ENCODE measurements at places on chromosomes 12 and 14.

DNA sequence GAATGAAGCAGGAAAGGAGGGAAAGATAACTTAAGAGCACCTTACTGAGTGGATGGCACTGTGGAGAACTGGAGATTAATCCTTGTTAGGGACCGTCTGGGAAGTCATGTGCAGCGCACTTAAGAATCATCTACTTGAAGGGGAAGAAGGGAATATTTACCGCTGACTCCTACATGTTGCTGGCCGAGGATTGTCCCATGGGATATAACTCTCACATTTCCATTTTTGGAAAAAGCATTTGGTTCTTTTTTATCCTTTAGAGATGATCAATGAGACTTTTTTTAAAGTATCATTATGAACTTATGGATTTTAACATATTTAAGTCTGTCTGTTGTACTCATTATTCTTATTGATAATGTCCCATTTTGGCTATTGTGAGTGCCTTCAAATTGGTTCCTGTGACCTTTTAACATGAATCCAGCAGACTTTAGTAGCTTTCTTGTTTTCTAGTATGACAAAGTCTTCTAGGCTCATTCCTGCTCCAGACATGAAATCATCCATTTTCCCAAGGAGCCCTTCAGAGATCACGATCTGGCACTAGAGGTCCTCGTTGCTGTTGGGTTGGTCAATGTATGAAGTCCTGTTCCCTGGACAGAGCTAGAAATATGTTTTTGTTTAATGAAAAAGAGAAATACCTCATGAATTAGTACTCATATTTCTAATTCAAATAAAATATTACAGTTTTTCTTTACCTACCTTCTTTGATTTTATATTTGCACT lies 20.2 kb upstream of the FAM234B start:
- no peak for DNase-seq

- DNase-seq: no peak
Measured at GRCh38 chr12:101459642-101460346, 15.3 kb upstream of the SPIC start.

GRCh38 chr12:7026854-7027253 lies 8.6 kb upstream of the LPCAT3 start:
- no peak for DNase-seq

DNA sequence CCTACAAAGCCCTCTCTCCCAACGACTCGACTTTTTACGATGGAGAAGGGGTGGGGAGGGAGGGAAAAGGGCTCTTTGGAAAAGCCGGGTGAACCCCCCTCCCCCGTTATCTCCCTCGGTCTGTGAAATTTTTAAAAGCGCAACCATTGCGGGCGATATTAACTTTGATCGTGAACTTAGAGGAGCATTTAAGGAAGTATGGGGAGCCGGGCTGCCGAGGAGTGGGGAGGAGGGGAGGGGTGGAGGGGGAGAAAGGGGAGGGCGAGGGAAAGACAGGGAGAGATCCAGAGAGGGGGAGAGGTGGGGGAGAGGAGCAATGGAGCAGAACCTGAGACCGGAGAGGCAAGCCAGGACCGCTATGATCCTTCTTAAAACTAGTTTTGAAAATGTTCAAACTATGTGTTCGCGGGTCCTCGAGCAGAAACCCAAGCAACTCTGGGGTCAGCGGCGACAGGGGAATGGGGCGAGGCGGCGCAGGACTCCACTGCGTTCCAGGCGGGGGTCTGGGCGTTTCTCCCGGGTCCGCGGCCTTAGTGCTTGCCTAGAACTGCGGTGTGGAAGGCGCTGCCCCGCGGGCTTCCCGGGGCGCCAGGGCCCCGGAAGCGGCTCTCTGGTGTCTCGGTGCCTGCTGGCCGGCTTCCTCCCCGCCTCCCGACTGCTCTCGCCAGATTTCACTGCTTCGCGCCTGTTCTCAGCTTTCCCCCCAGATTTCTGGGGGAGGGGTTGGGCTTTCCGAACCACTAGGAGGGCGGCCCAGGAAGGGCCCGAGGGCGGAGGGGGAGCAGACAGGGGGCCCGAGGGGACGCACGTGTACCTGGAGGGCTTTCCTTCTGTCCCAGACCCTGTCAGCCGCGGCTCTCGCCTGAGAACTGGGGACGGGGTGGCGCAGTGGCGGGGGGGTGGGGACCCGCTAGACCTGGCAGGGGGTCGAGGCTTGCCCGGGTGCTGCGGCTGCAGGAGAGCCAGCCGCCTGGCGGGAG lies at the start of gene HOTAIR:
Gene HOTAIR, minus strand, starts transcription at position 871 of the 980 bp plus-strand sequence.
- no peak for DNase-seq

DNA sequence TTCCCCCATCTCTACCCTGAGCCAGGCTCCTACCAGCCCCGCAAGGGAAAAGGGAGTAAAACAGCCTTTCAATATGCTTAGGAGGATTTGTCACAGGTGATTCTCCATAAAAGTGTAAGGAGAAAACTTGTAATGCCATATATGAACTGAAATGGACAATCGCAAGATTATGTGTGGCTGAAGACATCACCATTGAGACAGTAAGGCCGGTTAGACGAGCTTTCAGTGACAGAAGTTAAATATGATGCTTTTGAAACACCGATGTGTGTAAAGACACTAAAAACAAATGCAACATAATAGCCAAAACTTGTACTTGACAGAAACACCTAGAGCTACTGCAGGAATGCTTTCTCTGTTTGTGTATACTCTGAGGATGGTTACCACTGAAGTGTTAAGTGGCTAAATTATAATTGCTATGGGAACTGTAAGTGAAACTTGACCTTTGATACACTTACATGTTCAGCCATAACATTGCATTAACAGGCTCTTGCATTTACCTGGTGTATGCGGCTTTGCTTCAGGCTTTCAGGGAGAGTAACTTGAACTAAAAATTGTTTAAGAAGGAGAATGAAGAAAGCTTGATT lies 42.3 kb downstream of the FAR2 start:
- DNase-seq: no peak

DNA sequence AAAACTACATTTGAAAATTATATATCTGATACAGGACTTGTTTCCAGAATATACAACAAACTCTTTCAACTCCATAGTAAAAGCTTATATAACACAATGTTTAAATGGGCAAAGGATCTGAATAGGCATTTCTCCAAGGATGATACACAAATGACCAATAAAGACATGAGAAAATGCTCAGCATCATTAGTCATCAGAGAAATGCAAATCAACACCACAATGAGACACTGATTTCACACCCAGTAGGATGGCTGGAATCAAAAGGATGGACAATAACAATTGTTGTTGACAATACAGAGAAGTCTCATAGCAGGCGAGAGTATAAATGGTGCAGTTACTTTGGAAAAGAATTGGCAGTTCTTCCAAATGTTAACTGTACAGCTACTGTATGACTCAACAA lies 394.9 kb downstream of the BCL11B start:
- DNase-seq: no peak

DNA sequence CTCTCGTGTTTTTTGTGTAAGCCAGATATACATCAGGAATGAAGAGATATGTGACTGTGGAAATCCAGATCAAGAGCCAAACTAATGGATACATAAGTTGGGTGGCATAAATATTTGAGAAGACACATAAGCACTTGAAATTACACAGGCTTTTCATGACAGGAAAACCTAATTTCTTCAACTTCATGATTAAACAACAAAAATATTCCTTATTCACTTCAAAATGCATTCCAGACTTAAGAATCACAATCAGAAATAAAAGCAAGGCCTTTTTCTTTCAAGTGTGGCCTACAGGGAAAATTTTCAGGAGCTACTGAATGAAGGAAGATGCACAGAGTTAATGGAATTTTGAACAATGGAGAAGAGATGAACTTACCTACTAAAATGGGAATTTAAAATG lies 515.6 kb downstream of the FOXG1 start:
- DNase-seq: no peak

DNA sequence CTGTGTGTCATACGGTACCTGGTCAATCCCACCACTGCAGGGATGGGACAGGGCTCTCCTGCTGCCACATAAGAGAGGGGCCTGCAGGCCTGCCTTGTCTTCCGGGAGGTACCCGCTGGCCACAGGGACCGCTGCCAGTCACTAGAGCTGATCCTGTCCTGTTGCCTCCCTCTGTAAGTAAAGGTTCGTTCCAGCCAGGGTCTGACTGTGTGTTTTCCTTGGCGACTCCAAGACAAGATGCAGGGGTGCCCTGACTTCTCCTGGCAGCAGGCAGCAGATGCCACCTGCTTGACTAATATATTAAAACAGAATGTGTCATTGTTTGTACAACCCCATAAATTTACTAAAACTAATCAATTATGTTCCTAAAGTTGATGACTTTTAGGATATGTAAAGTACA lies 41.5 kb upstream of the ASPG start:
- DNase-seq: no peak

DNA sequence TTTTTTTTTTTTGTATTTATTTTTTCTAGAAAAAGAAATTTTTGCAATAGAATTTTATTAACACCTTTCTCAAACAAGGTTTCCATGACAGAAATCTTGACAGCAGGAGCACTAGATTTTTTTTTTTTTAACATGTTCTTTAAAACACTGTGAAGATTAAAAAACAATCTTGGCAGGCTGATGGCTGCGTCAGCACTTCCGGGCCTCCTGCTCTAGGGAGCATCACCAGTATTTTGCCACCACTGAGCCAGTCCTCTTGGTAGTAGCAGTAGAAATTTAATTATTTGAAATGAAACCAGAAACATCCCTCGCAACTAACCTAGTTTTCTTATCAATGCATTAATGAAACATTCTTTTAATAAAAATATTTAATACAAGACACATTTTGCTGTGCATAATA lies 99.6 kb downstream of the APAF1 start:
- DNase-seq: no peak

GRCh38 chr14:96626916-96627315 lies 124.7 kb downstream of the PAPOLA start:
- DNase-seq: no peak

DNA sequence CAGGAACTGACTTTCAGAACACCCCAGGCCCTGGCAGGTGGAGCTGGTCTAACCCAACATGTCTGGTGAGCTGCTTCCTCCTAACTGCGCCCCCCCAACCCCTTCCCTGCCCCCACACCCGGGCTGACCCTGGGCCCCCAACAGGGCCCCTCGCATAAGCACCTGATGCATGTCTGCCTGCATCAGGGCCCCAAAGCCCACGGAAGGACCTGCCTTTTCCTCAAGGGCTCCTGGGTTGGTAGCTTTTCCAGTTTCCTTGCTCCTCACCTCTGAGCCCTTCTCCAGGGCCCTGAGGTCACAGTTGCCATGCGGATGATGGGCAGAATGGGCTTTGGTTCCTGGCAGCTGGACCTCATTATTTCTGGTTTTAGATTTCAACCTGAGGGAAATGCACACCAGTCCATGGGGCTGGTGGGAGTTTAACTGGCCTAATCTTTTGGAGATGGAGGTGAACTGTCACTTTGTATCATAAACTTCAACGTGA lies 18.5 kb downstream of the TESC start:
- DNase-seq: no peak

DNA sequence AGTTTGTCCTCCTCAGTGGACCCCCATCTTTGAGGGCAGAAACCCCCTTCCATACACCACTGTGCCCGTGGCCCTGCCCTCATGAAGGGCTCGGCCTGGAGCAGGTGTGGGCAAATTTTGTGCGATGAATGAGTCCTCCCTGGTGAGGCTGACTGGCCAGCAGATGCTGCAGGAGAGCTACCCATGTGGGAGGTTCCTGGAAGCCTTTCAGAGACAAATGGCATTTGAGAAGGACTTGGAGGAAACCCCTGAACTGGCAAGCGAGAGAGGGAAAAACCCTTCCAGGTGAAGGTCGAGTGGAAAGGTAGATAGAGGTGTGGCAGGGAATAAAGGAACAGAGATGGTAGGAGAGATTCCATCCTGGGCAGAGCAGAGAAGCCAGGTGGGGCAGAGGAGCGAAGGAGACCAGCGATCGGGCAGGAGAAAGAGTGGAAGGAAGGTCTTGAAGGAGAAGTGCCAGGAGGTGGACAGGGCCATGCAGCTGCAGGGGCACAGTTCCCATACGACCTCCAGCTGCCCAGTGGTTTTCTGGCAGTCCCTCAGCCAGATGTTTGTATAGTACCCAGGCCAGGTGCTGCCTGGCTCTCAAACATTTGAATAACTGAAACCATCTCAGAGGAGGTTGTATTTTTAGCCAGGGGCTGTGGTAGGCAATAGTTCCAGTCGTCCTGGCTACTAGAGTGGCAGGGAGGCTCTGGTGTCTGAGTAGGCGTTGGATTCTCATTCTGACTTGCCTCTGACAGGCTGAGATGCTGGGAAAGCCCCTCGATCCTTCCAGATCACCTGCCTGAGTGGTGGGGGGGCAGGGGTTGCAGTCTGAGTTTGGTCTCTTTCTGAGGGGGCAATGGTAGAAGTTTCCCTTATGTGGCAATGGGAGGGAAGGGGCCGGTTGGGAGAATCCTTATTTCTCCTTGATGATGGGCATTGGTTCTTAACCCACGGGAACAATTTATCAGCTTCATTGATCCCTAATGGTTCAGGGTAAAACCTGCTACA lies 40.1 kb downstream of the FBXL14 start:
- DNase-seq: no peak

- peak; percentile 13 for DNase-seq
Measured at GRCh38 chr14:103629503-103630121, 601 bp downstream of the KLC1 start.

DNA sequence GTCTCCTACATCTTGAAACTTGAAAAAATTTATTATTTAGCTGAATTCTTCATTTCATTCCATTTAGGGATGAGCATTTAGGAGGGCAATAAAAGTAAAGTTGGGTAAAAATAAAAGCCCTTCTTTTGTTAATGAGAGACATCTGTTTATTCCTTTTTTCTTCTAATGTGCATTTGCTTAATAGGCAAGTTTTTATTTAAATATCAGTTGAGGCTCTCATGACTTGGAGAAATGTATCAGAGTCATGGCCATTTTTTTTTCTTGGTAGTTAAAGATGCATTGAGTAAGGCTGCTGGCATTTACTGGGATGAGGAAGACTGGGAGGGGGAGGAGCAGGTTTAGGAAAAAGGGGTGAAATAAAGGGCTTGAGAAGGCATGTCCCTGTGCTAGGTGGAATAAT lies 609.9 kb upstream of the TMEM132C start:
- no peak for DNase-seq

DNA sequence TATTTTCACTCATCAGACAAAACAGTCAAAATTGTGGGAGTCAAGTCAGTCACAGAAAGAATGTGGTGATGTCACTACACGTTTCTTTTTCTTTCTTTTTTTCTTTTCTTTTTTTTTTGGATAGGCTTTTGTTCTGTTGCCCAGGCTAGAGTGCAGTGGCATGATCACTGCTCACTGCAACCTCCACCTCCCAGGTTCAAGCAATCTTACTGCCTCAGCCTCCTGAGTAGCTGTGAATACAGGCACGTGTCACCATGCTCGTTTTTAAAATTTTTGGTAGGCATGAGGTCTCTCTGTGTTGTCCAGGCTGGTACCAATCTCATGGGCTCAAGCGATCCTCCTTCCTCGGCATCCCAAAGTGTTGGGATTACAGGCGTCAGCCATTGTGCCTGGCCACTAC lies 2.3 kb downstream of the CLECL1 start:
- no peak for DNase-seq

GRCh38 chr14:60508707-60509437 lies at the start of gene SIX6:
Gene SIX6 (plus strand): TSS chr14:60509146. CDS start chr14:60509399, 253 bp downstream.
- DNase-seq: no peak

- no peak for DNase-seq
Measured at GRCh38 chr12:10293570-10294227, 14.0 kb upstream of the KLRD1 start.
